ENCODE measurements at places on chromosomes 7 and 10.

- no peak for DNase-seq
These were observed 56.7 kb upstream of the EN2 start for GRCh38 chr7:155401231-155401630.

DNA sequence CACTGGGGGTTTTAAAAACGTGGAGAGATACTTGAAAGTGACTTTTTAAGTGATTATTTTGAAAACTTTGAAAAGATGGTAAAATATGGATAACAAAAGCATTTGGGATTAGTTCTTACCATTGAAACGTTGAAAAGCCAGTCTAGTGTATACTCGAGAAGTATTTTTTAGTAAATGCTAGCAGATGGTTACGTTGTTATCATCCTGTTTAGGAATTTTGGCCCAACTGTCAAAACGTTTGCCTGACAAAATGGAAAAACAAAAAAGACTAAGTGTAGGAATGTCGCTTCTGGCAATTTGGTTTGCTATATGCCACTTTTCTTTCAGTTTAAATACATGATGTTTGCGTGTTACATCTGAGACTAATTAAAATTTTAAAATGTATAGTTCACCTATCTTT, 1.2 kb downstream of the RBM33 start:
- no peak for DNase-seq

- no peak for DNase-seq
These were observed 9.2 kb downstream of the MKX start for GRCh38 chr10:27736396-27736795.

DNA sequence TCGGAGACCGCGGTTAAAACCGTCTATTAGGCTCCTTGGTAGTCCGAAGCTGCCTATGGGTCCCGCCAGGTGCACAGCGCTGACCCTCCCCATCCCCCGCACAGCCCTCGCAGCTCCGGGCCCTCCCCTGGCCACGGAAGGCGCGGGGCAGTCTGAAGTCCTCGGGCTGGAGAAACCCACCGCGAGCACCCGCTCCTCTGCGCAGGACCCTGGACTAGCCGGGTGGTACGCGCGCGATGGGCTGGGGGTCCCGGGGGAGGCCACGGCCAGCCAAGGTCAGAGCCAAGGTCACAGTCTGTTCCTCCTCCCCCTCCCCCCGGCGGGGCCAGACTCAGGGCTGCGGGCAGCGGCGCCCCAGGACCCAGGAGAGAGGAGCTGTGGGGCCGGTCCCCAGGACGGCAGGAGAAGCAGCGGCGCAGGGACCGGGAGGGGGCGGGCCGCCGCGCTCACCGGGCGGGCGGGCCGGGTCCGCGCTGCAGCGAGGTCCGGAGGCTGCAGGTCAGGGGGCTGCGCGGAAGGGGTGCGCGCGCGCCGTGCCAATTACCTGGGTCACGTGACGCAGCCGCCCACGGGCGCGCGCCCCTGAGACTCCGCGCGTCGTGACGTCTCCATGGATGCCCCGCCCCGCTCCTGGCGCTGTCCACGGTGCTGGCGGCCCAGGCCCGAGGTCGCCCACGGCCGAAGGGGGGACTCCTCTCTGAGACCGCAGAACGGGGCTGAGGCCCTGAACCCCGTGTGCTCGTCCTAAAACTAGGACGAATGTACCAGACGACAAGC, at the start of gene OGDHL:
Gene OGDHL, minus strand, starts transcription at position 535 of the 777 bp plus-strand sequence. CDS start 3,731 bp downstream, outside the sequence.
- peak; percentile 59 for DNase-seq

- no peak for DNase-seq
These were observed 42.8 kb upstream of the SEPHS1 start for GRCh38 chr10:13390604-13391522.

DNA sequence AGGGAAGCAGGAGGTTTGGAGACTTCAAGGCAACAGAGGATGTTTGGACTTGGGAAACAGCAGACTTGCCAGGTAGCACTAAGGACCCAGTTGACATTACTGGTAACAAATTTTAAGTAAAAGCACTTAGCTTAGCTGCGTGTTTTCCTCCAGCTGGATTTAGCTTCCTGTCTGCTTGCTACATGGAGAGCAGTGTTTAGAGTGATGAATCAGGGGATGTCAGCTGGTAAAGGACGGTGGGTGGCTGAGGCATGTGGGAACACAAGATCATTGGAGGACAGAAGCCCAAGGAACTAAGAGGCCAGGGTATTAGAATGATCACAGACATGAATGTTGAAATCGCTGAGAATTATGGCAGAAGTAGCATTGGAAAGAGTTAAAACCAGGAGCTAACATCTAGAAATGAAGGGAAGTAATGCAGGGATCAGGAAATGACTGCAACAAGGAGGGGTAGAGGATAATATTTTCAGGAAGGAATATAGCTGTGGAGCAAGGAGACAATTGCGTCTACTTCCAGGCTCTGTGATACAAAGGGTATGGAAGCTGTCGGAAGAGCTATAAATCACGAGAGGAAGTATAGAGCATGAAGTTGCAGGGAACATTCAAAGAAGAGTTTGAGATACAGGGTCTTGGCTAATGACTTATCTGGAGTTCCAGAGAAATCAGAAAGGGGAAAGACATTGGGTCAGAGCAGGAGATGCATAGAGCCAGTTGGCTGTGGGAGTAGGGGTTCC, 34.4 kb downstream of the CALD1 start:
- no peak for DNase-seq

GRCh38 chr10:124006526-124006925, 86.9 kb downstream of the CHST15 start:
- no peak for DNase-seq

DNA sequence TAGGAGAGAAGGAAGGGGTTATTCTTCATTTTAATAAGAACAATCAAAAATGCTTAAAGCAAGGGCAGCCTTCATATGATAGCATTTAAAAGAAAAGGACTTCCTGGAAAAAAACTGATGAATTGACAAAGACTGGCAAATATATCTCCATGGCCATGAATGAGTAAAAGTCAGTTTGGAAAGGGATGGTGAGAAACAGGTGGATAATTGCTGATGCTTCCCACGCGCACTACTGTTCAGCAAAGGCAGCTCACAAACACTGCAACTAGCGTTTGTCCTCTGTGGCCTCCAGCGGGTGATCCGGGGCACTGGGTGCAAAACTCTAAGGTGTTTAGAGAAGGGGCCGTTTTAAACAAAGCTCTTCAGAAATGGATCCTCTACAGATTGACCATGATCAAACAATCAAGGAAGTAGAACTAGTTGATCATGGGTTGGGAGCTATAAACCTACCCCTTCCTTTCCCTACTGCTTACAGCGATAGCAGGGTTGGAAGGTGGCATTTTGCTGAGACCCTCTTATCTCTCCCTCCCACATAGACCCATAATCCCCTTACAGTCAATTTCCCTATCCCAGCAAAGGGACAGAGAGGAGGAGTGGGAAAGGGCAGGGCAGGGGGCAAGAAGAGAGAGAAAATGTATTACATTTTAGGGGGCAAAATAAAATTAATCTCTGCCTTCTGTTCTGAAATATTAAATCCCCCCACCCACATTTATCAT, 53.8 kb downstream of the SMURF1 start:
- DNase-seq, result no peak

DNA sequence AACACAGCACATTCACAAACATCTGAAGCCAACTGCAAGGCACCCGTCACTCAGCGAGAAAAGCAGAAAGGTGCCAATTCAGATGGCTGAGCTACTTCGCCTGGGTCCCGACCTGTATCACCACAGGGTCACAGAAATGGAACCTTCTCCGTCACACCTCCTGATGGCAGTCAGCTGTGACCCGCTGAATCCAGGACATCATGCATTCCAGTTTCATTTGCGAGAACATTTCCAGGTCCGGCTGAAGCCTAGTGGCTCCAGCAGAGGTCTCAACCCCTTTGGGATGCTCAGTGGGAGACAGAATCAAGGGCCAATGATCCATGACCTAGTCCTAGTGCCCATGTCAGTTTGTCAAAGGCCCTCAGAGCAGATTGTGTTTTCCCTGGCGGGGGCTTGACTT, 193.6 kb upstream of the KLF14 start:
- no peak for DNase-seq

GRCh38 chr7:37643876-37644275, 39.7 kb upstream of the GPR141 start:
- DNase-seq, result no peak

DNA sequence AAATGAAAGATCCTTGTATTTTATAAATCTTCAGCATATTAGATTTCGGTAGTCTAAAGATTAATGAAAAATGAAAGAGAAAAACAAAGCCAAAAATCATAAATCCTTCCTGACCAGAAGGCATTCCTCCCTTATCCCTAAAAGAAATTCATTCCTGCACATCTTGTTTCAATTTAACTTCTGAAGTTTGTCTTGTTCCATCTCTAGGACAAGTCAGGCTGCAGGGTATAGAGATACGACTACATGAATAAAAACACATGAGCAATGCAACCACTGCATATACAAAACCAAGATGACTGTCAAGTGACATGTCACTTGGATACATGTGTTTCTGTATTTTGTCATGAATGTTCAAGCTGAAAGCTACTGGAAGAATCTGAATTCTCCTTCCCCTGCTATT, 214.9 kb downstream of the JAZF1 start:
- no peak for DNase-seq
